ENCODE measurements at places on chromosomes 1 and 21.

DNA sequence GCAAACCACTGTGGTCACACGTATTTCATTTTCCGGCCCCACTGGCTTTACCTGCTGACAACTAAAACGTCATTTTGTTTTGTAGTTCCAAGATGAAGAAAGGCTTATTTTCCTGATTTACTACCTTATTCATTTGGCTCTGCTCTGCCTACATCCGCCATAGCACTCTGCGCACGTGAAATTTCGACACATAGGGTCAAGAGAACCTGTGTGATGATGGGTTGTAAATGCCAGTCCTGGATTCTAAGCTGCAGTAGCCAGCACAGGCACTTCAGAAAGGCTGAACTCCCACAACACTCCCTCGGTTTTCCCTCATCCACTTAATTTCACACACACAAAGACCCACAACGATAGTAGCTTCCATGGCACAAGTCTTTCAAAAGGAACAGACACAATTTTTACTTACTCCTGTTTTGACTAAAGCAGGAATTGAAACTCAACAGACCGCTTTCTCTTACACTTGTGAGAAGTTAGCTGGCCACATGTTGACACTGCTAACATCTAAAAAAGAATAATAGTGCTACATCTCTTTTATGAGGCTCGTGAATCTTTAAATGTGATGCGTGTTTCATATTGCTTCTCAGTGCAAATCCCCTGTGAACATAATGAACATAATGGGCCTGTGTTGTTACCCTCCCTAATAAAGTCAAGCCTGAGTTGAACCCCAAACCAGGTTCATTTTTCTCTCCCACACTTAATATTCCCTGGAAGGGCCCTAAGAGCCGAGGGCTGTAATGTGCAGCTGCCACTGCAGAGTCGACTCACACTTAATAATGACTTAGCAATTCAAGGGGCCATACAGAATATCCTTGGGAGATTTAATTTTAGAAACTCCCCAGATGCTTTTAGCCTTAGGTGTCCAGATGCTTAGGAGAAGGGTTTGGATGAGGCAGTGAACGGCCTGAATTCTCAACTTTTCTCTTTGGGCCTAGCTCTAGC, 1.5 kb upstream of the RUNX1 start:
- no peak for DNase-seq

DNA sequence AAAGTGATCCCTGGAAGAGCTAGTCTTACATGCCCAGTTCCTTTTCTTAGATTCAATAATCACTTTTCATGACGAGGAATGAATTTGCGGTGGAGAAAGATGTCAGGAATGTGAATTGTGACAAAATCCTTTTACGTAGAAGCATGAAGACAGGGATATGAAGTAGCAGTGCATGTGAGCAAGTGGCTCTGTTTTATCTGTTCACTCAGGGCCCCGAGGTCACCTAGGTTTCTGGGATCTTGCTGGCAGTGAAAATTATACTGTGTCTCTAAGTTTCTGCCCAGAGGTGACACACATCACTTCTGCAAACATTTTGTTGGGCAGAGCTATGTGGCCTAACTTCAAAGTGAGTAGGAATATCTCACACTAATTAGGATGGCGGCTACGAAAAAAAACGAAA, 79.3 kb downstream of the USP25 start:
- no peak for DNase-seq

DNA sequence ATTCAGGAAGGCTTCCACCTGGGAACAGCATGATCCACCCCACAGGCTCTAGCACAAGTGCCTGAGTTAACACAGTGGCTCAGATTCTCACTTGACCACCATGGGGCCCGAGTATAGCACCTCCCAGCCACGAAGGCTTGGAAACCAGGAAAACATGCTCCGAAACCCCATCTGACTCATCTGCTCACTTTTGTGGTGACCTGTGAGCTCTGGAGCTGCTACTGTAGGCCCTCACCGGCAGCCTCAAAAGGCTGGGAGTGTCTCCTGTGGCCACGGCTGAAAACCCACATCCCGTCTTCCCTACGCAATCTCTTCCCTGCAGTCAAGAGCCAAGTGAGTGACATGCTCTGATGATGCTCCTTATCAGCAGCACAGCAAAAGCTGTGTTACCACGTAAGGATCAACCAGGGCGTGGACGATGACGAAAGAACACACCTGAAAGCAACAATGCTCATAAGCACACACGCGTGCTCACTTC, 81.4 kb downstream of the TGFBR3 start:
- DNase-seq: peak; percentile 32

DNA sequence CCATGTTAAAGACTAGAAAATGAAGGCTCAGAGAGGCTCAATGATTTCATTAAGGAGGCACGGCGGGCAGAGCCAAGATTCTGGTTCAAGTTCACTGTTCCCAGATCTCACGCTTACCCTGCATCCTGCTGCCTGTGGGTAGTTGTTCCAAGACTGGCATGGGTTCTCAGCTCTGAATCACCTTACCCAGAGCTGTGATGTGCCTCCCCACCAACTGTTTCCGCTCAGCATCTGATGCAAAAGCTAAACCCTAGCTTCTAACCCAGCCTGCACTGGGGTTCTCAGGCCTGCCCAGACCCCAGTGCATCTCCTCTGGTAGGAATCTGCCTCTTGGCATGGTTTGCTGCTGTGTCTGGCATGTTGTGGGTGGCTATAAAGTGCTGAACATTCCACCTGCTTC, 11.8 kb downstream of the TNR start:
- DNase-seq: no peak

DNA sequence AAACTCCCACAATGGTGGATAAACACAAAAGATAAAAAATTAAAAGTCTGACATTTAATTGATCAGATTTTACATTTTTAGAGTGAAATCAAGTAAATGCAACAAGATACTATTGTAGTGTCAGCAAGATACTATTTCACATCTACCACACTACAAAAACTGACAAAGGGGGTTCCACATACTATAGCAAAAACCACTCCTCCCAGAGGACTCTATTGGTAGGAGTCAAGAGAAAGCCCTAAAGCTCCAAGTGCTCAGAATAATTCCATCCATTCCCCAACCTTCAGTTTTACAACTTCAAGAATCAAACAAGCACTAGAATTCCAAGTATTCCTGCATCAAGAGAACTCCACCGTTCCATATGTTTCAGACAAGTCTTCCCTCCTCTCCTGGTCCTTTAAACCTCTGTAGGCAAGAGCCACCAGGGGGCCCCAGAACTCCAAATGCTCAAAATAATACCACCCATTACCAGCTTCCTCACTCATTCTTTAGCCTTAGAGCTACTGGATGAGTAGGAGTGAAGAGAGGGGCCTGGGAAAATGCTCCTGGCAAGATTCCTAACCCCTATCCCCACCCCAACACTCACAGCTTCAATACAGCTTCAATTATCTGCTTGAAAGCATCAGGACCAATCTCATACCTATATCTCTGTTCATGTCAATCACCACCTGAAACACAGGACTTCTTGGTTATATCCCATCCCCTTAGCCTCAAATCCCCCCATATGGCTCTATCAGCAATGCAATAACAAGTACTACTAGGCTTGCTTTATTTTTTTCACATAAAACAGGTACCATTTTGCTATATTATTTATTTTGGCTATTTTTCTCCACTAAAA, 9.9 kb downstream of the TOR1AIP2 start:
- DNase-seq: no peak

GRCh38 chr1:40987439-40988276, 8.2 kb downstream of the CTPS1 start:
- no peak for DNase-seq

DNA sequence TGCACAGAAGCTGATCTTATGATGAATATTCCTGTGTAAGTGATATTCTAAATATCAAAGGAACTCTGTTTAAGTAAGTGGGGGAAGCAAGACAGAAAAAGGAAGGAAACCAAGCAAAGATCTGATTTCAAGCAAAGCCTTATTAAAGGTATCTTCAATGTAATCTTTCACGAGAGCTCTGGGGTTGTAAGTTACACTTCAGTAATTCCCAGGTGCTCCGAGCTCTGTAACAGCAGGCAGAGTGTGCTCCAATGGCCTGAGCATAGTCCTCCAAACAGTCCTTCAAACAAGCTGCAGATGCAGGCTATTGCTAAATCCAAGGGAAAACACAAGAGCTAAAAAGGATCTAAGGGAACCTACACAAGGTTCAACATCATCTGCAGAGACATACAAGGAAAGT, 949.7 kb upstream of the TMPRSS15 start:
- DNase-seq: no peak

- DNase-seq: no peak
Measured at GRCh38 chr1:234926264-234926558, 202.4 kb downstream of the TOMM20 start.

DNA sequence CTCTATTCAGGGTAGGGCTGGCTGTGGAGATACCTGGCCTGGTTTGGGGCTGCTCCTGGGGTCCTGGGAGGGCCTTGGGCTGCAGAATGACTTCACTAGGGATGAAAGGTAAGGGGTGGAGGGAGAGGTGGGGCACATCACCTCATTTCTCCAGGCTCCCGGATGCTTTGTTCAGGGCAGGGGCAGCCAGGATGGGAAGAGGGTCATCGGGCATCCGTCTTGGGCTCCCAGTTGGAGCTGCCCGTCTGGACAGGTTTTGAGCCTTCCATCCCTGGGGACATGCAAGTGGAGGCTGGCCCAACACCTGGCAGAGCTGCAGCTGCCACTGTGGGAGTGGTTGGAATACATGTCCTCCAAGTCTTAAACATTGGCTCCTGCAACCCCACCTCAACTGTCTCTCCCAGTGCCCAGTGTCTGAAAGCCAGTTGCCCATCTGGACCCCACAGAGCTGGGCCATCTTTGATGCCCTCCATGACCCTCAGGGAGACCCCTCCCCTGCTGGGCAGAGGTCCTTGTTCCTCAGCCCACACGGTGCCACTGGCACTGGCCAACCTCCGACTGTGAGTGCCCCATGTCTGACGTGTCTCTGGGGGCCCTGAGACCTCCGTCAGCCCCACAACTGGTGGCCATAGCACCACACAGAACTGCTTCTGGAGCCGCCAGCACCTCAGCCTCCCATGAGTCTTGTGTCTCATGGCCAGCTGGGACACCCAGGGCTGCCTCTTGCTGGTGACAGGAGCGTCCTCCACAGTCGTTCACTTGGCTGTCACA, 52.8 kb downstream of the TRIM11 start:
- no peak for DNase-seq

GRCh38 chr1:155250246-155250632, 5.0 kb downstream of the ENTREP3 start:
- DNase-seq: no peak

DNA sequence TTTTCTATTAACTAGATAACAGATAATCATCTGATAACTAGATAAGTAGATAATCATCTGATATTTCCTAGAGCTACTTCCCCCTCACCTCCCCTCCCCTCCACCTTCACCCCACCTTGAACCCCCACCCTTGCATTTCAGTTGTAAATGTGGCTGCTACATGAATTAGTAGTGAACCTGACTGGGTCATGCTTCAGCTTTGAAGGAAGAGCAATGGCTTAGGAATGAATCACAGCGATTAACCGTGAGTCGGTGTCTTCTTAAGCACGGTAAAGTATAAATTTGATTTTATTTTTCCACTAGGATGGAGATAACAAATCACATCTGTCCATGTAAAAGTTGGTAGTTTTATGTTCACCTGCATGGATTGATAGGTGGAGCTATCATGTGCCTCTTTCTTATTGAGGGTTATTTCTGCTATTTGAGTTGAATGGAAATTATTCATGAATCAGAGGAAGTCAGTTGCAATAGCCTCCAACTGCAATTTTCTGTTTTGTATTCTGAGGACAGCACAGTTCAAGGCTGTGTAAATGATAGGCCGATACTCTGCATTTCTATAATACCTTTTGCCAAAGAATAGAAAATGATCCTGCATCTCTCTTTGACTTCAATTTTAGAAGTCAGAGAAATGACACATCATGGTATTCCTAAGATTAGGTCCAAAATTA, 235.0 kb downstream of the PTGER3 start:
- DNase-seq: no peak

GRCh38 chr1:55234016-55234415, 18.9 kb upstream of the USP24 start:
- no peak for DNase-seq

GRCh38 chr1:172252958-172253357, 167.5 kb upstream of the C1orf105 start:
- DNase-seq: no peak

DNA sequence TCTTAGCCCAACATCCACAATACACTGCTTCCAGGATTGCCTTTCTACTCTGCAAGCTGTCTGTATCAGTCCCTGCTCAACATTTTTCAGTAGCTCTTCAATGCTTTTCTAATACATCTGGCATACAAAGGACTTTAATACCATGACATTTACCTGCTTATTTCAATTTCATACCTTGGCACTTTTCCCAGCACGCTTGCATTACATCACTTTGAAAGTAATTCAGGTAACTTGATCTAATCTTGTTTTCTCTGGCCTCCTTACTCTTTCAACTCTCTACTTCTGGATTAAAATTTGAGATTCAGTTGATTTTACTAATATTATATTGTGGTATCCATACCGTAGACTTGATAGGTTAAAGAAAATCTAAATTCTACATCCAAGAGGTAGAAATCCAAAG, 103.0 kb downstream of the PTGS2 start:
- DNase-seq: no peak

- DNase-seq: no peak
Measured at GRCh38 chr1:243842978-243843511, 7.0 kb downstream of the AKT3 start.

- no peak for DNase-seq
Measured at GRCh38 chr1:160971618-160972056, 17.0 kb upstream of the ITLN2 start.
